ENCODE measurements at places on chromosomes 1 and 21.
A peak's percentile ranks its signal among the peaks of the same experiment; 100 is the strongest.

- DNase-seq, result no peak
Observed at GRCh38 chr1:42420121-42420520, 35.7 kb downstream of the ZMYND12 start.

DNA sequence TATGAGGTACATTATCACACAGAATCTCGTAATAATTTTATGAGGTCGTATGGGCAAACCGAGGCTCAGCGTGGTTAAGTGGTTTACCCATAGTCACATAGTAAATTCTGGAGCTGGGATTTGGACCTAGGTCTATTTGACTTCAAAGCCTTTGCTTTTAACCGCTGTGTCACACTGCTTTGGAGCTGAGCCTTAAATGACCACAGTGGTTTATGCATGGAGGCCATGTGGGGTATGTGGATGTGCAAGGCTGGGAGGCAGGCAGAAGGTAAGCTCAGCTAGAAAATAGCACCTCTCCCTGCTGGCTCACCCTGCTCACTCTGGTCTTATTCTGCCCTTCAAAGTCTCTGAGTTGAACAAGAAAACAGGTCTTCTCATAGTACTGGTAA lies 269.5 kb downstream of the TRABD2B start:
- no peak for DNase-seq

GRCh38 chr21:29233611-29234540 lies 64.8 kb upstream of the BACH1 start:
- DNase-seq, result no peak

GRCh38 chr1:229694053-229694693 lies 68.1 kb downstream of the URB2 start:
- no peak for DNase-seq

- no peak for DNase-seq
Observed at GRCh38 chr1:161382214-161383019, 14.7 kb upstream of the CFAP126 start.

- DNase-seq, result no peak
Observed at GRCh38 chr1:243396424-243396823, 140.6 kb downstream of the SDCCAG8 start.

DNA sequence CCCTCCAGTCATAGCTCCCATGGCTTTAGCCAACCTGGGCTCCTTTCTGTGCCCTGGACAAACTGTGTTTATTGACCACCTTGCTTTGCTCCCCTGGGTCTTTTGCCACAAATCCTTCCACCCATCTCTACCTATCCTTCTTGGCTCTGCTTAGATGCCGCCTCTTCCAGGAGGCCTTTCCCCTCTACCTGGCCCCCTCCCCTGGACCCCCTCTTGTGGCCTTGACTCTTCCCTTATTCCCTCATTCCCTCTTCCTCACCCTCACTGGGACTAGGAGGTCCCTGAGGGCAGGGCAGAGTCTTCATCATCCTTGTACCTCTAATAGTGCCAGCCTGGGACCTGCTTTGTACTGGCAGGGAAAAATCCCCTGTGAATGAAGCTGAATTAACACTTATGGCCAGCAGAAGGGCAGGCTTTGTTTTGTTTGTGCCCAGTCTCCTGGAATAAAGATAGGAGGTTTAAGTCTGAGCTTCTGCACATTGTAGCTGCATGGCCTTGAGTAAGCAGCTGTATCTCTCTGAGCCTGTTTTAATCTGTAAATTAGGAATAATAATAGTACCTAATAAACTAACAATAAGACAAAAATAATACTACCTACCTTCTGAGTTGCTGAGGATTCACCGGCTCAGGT lies 13.7 kb downstream of the PTPRU start:
- DNase-seq, result no peak

- no peak for DNase-seq
Observed at GRCh38 chr1:230823426-230823825, 44.9 kb downstream of the C1orf198 start.

- no peak for DNase-seq
Observed at GRCh38 chr1:8430476-8430875, 112.6 kb downstream of the SLC45A1 start.

- no peak for DNase-seq
Observed at GRCh38 chr1:184492536-184492935, 105.7 kb downstream of the C1orf21 start.

GRCh38 chr21:38930853-38931252 lies 125.1 kb downstream of the ETS2 start:
- DNase-seq, result no peak

GRCh38 chr1:20732588-20733359 lies at the start of gene SH2D5:
Gene SH2D5, minus strand, starts transcription at chr1:20732703. Its CDS starts 4,659 bp downstream, at chr1:20728044.
- peak; percentile 54 for DNase-seq

DNA sequence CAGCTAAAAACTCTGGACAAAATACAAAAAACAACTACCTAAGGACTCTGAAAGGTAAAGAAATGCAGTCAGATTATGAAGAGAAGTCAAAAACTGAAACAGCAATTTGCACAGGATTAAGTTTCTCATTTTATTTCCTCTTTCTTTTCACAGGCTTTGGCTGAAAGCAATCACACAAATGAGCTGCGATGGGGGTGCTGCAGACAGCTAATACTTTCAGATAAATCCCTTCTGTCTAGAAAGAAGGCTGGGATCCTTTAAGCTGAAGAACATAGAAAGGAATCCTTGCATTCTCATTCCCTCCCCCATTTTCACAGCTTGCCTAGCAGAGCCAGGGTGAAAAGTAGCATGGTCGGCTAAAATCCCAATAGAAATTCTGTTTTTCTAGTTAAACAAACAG lies 32.0 kb upstream of the PRDX6 start:
- no peak for DNase-seq

DNA sequence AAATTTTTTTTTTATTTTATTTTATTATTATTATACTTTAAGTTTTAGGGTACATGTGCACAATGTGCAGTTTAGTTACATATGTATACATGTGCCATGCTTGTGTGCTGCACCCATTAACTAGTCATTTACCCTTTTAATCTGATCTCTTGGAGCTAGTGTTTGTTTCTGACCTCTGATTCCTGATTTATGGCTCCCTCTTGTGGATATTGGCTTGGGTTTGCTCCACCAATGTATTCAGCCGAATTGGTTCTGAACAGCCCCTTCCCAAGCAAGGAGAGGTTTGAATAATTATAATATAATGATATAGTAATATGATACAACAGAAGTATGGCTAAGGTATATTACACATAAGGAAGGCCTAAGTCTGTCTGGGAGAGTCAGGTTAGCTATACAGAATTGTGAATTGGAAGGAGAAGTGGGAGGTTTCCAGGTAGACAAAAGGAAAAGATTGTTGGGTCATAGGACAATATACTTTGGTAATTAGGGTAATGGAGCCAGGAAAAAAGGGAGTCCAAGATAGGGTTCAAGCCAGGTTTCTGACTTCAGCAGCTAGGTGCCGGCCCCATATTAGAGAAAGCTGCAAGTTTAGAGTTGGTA lies 53.1 kb upstream of the HMCN1 start:
- DNase-seq, result no peak

- DNase-seq, result no peak
Observed at GRCh38 chr1:63674238-63674864, 81.1 kb downstream of the PGM1 start.

GRCh38 chr1:65297706-65298105 lies 11.6 kb upstream of the DNAJC6 start:
- DNase-seq, result no peak

DNA sequence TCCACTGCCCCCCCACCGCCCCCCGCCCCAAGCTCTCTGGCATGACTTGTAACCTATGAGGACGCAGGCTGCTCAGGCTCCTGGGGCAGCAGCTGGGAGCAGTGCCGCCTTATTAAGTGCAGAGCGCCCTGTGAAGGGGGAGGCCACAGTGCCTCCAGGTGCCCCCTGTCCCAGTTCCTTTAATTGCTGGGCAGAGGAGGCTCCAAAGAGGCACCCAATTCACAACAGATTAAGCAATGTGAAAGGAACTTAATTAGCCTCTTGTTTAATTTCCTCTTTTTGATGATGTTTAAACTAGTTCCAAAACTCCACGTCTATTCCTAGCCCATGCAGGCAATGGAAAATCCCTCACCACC lies 3.0 kb downstream of the RXFP4 start:
- DNase-seq, result no peak

GRCh38 chr1:38858833-38859560 lies 575 bp downstream of the RRAGC start:
- peak; percentile 6 for DNase-seq

- DNase-seq, result no peak
Observed at GRCh38 chr21:17964716-17965115, 145.6 kb upstream of the C21orf91 start.

DNA sequence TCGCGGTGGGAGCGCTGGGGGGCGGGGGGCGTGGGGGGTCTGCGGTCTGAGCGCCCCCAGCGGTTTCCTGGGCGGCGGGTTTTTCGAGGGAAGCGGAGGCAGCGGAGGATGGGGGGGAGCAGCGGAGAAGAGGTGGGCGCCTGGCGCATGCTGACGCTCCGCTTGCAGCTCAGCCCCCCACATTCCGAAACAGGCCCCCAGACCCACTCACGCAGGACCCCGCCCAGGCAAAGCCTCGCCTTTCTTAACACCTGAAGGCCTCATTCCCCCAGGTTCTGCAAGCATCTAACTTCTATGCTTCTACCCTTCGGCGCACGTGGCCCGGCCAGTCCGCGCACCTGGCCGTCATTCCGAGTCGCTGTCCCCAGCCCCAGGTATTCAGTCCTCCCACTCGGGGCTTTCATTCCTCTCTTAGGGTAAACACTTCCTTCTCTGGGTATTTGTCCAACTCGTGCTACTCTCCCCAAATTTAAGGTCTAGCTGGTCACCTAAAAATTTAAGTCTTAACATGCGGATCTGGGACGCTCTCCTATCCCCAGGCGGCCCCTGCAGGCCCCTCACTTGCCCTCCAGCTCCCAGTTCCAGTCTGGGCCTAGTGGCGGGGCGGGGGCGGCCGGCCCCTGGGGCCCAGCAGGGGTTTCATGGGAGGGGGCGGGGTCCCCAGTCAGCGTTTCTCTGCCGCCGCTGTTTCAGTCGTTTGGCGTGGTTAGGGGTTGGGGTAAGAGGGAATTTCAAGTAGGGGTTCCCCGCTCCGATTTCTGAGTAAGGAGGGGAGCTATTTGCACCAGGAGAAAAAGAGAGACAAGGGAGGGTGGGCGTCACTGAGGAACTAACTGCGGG lies 2.8 kb upstream of the ZBTB7B start:
- DNase-seq, result no peak

DNA sequence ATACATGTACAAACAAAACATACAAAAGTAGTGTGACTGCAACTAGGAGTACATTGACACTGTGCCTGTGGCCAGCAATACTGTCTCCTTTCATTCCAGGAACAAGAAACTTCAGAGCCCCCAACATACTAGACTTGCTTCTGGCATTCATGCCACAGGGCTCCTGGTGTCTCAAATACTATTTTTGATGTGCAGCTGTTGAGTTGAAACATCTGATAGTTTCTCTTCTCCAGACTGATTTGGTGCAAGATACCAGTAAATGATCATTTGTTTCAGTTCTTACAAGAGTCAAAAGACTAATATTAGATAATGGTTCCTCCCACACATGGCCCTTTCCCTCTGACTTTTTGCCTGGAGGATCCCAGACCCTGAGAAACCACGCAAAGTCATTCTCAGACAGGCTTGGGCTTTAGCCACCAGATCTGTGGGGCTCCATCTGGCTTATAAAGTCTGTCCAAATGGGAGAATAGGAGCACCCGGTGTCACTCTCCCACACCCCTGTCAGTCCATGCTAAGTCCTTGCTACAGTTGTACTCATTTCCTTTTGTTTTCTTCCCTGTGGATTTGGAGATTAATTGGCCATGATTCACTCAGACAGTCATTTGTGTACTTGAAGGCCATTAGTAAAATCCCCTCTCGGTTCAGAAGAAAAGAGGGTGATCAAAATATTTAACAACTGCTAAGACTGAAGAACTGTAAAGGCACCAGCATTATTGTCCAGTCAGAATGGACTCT lies 163.5 kb upstream of the RUNX1 start:
- no peak for DNase-seq

DNA sequence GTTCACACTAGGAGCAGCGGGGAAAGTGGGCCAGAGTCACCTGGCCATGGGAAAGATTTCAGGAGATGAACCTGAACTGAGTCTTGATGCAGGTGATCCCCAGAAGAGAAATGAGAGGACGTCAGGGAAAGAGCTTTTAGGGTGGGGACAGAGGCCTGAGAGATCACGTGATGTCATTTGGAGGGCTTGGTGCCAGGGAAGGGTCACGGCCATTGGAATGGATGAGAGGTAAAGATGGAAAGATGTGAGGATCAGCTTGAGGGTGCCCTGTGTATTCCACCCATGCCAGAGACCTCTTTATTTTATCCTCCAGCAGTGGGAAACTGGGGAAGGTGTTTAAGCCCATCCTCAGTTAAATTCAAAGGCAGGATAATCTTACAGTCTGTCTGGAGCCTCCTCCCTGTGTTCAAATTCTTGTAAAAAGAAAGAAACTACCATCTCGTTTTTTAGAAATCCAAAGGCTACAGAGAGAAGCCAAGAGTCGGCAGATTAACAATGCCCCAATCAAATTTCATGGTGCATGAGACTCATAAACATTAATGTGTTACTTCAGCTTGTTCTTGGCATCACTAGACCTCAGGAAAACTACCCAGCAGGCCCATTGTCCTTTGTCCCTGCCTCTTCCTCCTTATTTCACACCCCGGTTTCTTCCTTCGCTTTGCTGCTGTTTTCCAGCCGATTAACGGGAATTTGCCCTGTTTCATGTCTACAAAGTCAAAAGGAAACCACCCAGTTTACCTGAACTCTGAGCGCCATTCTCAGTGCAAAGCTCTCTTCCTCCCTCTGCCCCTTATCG lies 93.1 kb upstream of the LRRC8D start:
- DNase-seq, result no peak

- DNase-seq, result peak; percentile 11
Observed at GRCh38 chr1:19799230-19800075, at the start of gene TMCO4. Gene TMCO4, minus strand, starts transcription at chr1:19799916. Its CDS starts 19,158 bp downstream, at chr1:19780758.

DNA sequence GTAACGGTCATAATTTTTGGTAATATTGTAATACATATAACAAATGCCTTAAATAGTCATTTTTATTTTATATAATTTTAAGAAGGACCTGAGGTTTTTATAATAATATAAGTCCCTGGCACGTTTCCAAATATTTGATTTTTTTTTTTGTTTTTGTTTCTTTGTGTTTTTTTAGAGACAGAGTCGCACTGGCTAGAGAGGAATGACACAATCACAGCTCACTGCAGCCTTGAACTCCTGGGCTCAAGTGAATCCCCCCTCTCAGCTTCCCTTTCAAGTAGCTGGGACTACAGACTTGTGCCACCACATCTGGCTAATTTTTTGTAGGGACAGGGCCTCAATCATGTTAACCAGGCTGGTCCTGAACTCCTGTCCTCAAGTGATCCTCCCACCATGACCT lies 29.7 kb downstream of the ARHGAP29 start:
- no peak for DNase-seq

GRCh38 chr1:233244183-233244582 lies 51.3 kb downstream of the PCNX2 start:
- DNase-seq, result no peak

GRCh38 chr1:32247983-32248889 lies 1.2 kb downstream of the FAM167B start:
- DNase-seq, result peak; percentile 61

Data from T follicular helper cell (primary cell).